ENCODE measurements at places on chromosomes 4 and X.

GRCh38 chr4:24722026-24722568 is 73.3 kb upstream of the SOD3 start:
- no peak for DNase-seq

DNA sequence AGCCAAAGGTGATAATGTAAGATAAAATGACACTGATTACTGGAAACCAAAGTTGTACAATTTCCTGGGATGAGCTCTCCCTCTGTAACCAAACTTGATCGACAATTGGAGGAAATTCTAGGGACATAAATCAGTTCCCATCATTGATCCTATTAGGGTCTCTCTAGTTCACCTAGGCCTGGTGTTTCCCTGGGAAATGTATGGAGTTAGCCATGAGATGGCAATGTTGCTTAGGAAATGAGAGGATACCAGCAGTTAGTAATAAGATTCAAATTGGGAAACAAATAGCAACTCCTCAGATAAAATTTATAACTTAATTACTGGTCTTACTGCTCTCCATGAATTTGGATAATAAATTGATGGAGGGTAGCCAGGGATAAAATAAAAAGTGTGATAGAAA is 52.2 kb downstream of the SPATA18 start:
- DNase-seq = peak; percentile 63

DNA sequence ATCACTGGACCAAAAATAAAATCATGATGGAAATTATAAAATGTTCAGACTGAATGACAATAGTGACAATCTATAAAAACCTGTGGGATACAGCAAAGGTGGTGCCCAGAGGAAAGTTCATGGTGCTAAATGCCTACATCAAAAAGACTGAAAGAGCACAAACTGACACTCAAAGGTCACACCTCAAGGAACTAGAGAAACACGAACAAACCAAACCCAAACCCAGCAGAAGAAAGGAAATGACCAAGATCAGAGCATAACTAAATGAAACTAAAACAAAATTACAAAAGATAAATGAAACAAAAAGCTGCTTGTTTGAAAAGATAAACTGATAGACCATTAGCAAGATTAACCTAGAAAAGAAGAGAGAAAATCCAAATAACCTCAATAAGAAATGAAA is 78.7 kb downstream of the ANAPC10 start:
- DNase-seq = no peak

DNA sequence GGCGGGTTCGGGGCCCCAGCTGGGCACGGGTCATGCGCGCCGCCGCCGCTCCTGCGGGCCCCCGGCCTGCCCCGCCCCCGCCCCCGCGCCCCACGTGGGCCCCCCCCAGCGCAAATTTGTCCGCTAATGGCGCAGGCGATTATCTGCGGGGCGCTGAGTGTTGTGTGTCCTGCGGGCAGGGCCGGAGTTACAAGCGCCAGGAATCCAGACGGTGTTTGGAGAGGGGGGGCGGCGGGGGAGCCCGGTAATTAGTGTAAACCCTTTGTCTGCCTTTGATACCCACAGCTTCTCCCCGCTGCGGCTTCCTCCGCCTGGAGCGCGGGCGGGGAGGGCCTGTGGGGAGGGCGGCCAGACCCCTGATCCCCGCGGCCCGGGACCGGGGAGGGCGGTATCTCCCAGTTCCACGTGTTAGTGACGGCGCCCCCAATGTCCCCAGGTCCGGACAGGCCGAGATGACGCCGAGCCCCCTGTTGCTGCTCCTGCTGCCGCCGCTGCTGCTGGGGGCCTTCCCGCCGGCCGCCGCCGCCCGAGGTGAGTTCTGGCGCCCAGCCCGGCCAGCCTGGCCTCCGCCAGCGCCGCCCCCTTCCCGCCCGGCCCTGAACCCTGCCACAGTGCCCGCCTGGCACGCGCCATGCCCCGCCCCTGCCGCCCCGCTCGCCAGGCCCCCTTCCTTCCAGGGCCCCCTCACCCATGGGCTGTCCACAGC is 761 bp downstream of the FGFRL1 start:
- no peak for DNase-seq

GRCh38 chr4:140673729-140674128 is 82.5 kb downstream of the TBC1D9 start:
- peak; percentile 38 for DNase-seq

DNA sequence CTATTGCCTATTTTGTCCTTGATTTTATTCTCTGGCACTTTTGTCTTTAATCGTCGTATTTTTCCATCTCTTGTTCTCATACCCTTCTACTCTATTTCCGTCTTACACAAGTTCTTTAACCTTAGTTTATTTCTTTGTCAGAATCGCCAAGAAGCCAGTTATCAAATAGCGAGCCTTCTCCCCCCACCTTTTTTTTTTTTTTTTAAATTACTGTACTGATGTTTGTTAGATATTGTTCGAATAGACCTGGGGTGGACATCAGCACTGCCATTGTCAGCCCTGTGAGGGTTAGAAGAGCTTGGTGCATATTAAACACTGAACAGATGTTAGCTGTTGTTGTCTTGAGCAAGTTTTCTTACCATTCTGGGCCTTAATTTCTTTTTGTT is 1.2 kb downstream of the SPCS3 start:
- peak; percentile 22 for DNase-seq

DNA sequence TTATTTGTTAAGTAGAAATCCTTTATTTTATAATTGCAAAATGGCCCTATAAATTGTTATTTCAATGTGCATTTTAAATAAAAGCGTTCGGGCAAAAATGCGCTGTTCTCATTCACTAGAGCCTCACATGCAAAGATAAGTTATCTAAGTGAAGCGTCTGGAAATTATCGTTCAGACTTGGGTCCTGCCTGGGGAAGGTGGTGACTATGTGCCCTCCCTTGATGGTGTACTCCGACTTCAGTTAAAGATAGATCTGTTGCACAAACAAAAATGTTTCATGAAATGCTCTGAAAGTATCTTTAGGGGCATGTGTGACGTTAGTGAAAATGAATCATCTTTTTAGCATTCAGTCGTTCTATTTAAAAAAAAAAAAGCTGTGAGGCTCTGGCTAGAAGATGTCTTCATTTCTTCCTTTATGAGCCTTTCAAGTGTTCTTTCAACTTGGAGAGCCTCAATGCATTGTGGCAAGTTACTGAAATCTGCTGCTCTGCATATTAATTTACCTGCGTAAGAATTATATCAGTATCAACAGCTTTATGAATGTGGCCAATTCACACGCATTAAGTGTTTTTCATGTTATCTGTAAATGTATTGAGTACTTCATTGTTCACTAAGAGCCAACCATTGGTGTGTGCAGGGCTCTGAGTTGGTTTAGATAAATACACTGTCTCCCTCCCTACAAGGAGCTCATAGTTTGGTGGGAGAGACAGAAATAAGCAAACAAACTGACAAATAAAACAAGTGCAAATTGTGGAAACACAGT is 83.0 kb downstream of the AFF1 start:
- DNase-seq = peak; percentile 74

DNA sequence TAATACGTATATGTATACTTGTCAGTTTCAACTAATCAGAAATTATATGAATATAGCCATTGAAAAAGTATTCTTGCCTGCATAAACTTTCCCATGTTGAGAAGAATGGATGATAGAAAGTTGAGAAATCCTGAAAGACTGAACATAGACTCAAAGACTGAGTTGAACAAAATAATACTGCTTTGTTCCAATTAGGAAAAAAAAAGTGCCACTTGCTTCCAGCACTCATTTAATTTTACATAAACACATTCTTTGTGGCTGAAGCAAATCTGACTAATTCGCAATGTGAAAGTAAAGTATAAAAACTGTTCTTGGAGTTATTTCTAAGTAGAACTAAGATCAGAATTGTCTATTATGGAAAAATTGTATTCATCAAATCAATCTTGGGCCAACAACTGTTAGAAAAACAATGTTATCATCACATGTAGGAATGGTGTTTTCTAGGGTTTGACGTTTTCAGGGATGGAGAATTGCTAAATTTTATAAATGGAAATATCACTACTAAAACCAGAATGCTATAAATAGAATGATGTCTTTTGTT is 2334.6 kb downstream of the PCDH7 start:
- DNase-seq = peak; percentile 49

- DNase-seq = peak; percentile 71
Observed at GRCh38 chr4:16794816-16795445, 103.5 kb downstream of the LDB2 start.

GRCh38 chr4:173821876-173822275 is 291.8 kb upstream of the HAND2 start:
- DNase-seq = peak; percentile 66

DNA sequence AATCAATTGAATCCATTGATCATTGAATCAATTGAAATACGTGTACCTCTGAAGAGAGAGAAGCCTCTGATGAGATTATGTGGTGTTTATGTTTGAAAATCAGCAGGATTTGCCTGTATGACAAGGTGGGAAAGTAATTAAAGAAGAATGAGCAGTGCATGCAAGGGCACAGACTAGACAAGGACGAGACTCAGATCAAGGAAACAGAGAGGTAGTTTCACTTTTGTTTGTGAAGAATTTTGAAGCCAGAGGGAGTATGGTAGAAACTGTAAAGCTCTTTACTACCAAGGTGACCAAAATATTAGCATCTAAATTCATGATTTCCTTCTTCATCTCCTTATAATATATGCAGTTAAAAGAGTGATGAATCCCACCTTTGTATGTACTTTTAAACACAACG is 1830.0 kb upstream of the IGFBP7 start:
- no peak for DNase-seq

DNA sequence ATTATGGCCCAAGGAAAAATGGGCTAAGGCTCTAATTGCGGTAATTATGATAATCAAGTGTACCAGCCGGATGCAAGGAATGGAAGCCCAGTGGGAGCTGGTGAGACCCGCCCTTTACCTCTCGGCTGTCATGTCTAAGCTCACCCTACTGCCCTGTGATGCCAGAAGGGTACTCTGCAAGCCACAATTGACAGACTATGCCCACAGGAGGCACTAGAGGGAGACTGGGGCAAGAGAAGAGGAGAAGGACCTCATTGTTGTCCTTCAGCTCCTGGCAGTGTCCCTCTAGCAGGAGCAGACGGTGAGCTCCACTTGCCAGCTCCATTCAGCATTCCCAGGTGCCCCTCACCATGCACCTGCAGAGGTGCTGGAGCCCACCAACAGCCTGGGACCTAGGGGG is 141.8 kb downstream of the SMIM20 start:
- no peak for DNase-seq

DNA sequence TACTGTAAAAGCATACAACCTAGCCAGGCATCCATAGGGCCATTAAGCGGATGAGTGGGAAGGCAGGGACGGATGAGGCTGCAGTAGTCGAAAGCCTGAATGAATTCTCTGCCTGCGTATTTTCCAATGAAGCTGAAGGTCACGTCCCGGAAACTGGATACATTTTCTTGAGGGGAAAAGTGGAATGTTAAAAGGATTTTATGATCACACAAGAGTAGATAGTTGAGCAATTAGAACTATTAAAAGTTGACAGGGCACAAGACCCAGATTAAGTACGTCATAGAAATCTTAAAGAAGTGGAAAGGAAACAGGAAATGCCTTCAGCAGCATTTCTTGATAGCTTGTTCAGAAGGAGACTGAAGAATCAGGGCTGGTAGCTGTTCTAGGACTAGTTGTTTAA is 98.3 kb upstream of the CXXC4 start:
- peak; percentile 7 for DNase-seq

DNA sequence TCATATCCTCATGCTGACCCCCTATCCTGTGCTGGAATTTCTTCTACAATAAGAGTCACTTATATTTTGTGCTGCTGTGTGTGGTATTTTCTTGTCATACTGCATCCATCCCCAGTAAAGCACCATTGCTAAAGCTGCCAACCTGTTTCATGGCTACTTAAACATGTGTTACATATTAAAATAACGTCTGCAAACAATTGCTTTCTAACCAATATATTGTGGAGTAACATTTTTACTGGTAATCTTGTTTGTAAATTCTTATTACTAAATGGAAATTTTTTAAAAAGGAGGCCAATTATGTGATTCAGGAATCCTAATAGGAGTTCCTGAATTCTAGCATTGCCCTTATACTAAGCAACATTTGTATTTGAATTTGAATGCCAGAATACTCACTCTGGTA is 160.3 kb upstream of the VEGFC start:
- DNase-seq = no peak

DNA sequence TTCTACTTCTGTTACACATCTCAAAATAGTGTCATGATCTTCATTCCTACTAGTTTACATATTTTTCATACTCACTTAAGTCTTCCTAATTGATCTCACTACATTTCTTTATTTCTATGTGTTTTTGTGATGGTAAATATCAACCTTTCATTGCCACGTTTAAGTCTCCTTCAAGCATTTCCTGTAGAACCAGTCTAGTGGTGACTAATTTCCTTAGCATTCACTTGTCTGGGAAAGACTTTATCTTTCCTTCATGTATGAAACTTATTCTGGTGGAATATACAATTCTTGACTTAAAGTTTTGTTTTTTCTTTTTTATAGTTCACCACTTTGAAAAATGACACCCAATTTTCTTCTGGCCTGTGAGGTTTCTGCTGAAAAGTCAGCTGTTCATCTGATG is 181.4 kb upstream of the NEIL3 start:
- DNase-seq = peak; percentile 8

GRCh38 chrX:103806862-103807474 is 25.1 kb downstream of the RAB9B start:
- DNase-seq = no peak

DNA sequence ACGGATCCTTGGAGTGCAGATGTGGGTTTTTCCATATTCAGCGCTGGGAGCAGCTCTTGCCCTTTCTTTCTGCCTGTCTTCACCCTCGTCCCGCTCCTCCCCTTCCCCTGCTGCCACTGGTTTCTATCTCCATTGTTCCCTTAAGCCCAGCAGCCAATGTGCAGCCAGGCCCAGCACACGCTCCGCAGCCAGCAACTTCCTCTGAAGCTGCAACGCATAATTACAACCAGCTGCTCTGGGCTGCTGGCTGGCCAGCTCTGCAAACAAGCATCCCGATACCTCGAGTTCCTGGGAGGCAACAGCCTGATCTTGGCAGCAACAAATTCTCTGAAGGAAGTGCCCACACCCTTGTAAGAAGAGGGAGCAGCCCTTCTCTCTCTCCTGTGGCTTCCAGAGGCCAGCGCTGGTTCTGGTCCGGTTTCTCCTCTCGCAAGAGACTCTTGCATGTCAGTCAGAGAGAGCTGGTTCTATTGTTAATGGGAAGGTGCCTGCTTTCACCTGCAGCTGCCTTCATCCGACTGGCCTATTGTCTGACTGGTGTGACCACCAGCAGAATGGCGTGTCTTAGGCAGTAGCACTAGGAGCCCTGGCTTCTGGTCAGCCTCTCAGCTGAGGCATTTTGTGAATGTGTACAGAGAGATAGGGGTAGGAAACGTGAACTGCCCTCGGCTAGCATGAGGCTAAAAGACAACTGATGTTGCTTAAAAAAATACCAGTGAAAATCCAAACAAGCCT is 83.8 kb upstream of the MAML3 start:
- DNase-seq = peak; percentile 97

DNA sequence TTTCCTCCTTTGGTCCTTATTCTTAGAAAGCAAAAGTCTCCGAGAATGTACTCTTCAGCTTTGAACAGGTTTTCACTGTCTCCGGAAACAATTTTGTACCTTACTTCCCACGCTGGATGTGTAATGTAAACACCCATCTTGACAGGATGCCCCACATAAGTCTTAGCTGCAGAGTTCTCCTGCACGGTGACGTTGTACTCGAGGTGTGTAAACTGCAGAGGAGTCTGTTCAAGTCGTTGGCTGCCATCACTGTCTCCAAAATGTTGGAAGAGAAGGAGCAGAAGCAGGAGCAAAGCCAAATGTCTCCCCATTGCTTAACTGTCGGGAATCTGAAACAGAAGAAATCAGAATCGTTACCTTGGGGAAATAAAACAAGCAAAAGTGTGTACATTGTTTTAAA is 14.1 kb downstream of the FAT1 start:
- DNase-seq = no peak

GRCh38 chr4:26779224-26779623 is 81.4 kb upstream of the STIM2 start:
- no peak for DNase-seq
